Stimulated activated CD8-positive, alpha-beta memory T cell treated with anti-CD3 and anti-CD28 coated beads, Interleukin-4, amount 100 ng/mL, for 4 hours (primary cell): ENCODE measurements at places on chromosomes 4 and X.

- no peak for DNase-seq
Observed at GRCh38 chr4:174521800-174522182, 497 bp downstream of the HPGD start.

- no peak for DNase-seq
Observed at GRCh38 chr4:169662206-169662605, 41.8 kb downstream of the CLCN3 start.

- DNase-seq, result no peak
Observed at GRCh38 chrX:153685156-153685536, 2.6 kb upstream of the SLC6A8 start.

DNA sequence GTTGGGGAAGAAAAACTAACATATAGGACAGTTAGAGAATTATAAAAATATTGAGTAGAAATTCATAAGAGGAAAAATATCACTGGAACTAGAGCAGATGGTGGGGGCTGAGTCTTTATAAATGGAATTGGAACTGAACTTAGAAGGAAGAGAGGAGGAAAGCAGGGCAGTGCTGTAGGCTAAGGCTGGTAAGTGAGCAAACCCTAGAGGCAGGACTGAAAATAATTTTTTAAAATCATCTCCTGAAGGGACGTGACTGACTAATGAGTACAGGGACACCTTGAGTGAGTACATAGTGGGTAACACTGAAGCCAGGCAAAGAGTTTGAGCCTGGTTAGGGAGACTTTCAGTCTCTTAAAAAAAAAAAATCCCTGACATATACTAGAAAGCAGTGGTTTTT is 63.3 kb downstream of the GALNT7 start:
- no peak for DNase-seq

DNA sequence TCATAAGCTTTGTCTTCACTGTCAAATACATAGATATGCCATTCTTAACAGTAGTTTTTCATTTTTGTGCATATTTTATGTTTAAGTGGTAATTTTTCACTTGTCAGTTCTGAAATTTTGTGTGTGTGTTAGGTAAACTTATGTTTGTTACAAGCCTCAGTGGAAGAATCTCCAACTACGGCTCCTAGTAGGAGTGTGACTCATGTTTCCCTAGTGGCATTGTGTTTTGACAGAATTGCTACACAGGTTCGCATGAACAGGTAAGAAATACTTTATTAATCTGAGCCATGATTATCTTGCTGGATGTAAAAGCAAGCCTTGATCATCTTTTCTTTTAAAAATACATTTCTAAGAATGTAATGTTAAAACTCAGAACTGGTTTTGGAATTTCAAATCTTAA is 94.4 kb downstream of the BLTP1 start:
- no peak for DNase-seq

- no peak for DNase-seq
Observed at GRCh38 chrX:40952855-40953254, 132.4 kb upstream of the USP9X start.

DNA sequence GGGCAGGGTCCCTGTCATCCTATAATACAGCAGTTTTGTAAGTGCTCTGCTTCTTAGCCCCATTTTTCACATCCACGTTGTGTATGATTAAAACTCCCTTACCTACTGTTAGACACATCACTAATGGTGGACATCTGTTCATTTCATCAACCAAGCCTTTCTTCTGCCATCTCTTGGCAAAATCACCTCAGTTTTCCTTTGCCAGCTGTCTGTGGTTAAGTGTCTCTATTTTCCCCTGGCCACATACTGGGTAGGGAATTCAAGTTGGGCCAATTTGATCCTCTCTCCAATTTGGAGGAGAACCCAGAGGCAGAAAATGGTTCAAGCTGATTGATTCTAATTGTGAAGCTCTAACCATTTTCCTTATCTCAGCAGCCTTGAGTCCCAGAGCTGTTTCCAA is 436.1 kb downstream of the PCDH7 start:
- DNase-seq, result no peak

- no peak for DNase-seq
Observed at GRCh38 chrX:69089203-69089602, 76.0 kb downstream of the PJA1 start.

DNA sequence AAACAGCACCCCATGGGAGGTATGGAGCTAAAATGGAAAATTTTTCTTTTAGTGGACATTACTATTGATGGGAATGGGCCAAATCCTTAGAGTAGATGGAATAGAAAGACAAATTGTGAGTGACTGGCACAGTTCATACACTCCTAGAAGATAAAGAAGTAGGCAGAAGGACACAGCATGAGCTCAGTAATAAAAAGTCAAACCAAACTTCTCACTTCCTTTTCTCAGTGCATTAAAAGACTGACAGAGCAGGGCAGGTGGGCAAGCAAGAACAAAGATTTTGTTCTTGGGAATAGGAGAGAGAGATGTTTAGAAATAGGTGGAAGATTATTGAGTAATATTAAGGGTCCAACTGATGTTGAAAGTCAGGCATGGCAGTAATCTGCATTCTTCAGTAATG is 132.5 kb downstream of the ATP10D start:
- no peak for DNase-seq

- no peak for DNase-seq
Observed at GRCh38 chrX:15973299-15973698, 118.7 kb upstream of the AP1S2 start.

DNA sequence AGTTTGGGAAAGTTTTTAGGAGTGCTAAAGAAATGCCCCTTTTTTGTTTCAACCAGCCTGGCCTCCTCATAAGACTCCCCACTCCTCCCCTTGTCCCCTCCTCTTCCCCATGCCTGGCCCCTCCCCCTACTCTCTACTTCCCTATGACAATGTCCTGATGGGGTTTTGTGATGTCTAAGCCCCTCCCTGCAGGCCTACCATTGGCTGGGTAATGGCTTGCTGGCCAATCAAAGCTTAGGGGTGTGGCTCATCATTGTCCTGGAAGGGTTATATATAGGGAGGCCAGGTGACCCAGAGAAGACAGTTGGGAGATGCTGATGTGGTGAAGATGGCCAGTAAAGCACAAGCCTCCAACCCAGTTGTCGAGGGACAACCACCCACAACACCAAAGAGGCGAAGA is 48.2 kb upstream of the PASD1 start:
- no peak for DNase-seq
